K562 (cell line): ENCODE measurements at places on chromosomes 6 and 20.

- no peak for DNase-seq
These were observed 40.4 kb upstream of the ARFGEF2 start for GRCh38 chr20:48880981-48881657.

DNA sequence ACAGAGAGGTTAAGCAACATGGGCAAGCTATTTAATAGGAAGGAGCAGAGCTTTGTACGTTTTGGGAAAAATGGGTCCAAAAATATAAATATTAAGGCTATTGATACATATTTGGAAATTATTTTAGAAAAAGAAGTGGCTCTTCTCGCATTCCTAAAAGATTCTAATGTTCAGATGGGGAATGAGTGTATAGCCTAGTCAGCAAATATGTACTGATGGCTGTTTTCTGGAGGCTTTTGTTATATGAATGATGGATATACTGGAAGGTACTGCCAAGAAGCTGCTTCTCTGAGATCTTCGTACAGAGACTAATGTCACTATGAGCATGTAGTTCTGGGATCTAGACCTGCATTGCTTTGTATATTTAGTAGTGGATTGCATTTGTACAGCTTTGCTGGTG, 71.7 kb downstream of the PLAGL1 start:
- DNase-seq, result no peak

DNA sequence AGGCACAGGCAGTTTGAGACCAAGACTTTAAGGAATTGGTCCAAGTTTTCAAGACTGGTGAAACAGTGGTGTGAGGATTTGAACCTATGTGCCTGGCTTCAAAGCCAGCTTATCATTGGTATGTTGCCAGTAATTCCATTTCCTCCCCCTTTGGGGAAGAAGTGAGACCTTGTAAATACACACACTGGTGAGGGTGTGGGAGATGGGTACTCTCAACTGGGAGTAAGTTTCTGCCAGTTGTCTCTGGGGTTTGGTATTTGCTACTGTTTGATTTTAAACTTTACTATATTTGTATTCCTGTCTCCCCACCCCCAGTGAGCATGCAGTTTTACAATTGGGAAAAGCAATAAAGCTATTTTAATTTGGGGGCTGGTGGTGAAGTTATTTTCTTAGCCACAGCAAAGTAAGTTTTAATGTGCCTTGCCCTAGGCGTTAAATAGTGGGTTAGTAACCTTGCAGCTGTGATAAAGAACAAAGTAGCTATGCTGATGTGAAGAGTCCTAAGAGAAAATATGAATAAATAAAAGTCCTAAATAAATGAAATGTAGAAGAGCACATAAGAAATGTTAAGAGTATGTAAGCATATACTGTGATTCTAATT, 31.0 kb downstream of the SNX9 start:
- DNase-seq, result no peak

- DNase-seq, result no peak
These were observed 501.5 kb upstream of the FLRT3 start for GRCh38 chr20:14838663-14839628.

- no peak for DNase-seq
These were observed 2.8 kb downstream of the ERVFRD-1 start for GRCh38 chr6:11108726-11109125.

GRCh38 chr20:21513881-21514540, at the start of gene NKX2-2:
Gene NKX2-2, minus strand, starts transcription at chr20:21514064. Its CDS starts 395 bp downstream, at chr20:21513669.
- no peak for DNase-seq

GRCh38 chr6:139282684-139283083, 9.1 kb downstream of the TXLNB start:
- DNase-seq, result no peak

- DNase-seq, result no peak
These were observed 95.0 kb downstream of the CDH26 start for GRCh38 chr20:60053125-60053817.

- no peak for DNase-seq
These were observed 10.2 kb downstream of the SMPDL3A start for GRCh38 chr6:122799140-122799745.

DNA sequence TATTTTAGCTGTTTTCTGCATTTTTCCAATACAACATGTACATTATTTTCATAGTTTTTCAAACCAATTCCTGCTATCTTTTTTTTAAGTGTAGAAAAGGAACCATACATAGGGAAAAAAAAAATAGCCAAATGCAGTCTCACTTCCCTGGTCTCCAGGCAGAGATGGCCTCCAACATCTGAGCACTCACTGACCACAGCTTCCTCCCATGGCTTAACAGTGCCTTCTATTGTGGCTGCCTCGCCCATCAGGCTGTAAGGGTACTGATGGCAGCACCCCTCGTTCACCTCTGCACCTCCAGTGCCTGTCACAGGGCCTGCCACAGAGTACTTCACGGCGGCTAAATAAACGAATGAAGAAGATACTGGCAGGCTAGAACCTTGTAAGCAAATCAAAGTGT, 591.1 kb downstream of the PTPRT start:
- DNase-seq, result no peak

DNA sequence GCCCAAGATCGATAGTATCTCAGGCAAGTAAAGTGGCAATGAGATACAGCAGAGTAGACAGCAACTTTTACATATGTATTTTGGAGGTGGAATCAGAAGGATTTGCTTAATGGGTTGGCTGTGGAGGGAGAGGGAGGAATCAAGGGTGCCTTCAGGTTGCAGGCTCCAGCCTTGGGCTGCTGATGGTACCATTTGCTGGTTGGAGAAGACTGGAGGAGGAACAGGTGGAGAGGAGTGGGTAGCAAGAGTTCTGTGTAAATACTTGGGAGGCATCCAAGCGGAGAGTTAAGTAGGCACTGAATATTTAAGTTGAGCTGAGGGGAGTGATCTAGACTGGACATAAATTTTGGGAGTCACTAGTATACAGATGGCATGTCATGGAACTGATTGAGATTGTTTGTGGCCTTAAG, 5.2 kb downstream of the BICRAL start:
- no peak for DNase-seq

- DNase-seq, result no peak
These were observed 78.3 kb upstream of the OPRM1 start for GRCh38 chr6:153960741-153961140.

GRCh38 chr6:129863664-129864063, 2.5 kb upstream of the TMEM244 start:
- no peak for DNase-seq
